ENCODE measurements at places on chromosomes 3 and 15.

DNA sequence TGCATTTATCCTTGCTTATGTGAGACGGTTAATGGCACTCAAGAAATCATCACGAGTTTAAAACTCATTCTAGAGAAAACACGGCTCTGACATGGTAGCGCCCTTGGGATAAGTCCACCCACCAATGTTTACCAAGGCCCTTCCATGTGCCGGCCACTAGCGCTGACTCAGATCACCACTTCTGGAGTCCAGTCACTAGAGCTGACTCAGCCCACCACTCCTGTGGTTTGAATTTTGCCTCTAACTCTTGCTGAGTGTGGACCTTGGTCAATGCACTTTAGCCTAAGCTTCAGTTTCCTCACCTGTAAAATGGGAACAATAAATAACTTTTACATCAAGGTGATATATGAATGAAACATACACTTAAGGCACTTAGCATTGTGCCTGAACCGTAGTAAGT is 358.4 kb upstream of the PROK2 start:
- no peak for DNase-seq

DNA sequence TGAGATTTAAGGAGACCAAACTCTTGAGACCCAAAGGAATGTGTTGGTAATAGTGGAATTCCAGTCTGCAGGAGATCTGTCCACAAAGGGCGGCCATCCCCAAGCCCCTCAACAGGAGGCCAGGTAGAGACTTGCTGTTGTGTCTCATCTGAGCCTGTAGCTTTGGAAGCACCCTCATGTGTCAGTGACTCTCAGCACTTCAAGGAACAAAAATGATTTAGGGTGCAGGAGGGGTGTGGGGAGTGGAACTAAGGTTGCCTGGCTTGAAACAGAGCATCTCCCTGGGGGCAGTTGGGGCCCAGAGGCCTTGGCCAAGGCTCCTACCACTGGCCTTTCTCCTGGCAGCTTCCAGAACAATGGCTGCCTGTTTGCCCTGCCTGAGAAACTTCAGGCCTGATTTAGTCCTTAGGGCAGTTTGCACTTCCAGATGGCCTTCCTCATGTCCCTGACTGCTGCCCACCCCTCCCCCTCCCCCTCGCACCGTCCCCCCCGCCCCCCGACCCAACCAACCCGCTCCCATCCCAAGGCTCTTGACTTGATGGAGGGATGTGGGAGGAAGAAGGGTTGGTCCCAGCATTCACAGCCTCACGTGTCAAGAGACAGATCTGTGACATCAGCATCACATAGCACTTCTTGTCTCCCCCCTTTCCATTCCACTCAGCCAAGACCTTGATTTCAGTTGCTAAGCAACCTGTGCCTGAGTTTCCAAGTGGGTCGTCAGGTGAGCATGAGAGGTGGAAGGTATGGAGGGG is 77.1 kb downstream of the CORO2B start:
- DNase-seq: no peak

DNA sequence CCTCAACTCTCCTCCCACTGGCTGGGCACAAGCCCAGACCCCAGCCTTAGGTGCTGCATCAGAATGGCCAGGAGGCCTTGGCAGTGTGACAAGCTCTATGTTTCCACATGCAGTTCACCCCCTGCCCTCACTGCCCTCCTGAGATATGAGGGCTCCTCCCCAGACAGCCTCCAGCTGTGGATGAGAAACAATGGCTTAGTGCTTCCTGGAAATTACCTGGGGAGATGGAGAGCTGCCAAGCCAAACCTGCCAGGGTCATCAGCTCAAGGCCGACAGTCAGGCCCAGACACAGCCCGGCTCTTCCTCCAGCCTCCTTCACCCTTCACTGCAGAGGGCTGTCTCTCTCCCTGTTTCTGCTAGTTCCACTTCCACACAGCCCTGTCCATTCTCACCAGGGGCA is 76.3 kb downstream of the MYLK start:
- DNase-seq: no peak

DNA sequence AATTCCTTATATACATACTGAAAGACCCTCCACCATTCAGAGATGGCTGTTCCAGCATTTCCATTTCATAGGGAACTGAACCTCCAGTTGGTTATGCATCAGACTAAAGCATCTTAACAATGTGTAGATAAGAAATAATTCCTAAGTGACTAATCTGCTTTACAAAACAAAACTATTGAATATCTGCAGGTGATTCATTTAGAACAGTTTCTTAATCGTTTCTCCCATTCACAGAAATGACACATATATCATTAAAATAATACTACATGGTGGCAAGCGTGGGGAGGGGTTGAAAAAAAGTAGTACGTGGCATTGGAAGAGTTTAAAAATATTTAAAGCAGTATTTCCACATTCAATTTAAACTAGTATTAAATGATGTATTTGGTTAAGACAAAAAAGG is 19.5 kb downstream of the COPS2 start:
- DNase-seq: no peak

DNA sequence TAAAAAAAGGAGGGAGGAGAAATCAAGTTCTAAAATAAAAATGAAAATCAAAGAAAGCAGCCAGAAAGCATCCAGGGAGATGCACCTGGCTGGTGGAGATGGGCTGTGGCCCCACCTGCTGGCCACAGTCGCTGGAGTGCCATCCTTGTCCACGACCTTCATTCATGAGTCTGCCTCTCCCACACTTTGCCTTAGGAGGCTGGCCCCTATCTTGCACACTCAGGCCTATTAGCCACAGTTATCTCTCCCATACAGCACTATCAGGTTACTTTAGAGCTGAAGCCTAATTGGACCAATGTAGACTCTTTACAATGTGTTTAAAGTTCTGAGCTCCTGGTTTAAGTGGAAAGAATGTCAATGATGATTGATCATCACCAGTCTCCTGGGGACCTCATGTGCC is 392.0 kb upstream of the RORA start:
- DNase-seq: peak; percentile 73

DNA sequence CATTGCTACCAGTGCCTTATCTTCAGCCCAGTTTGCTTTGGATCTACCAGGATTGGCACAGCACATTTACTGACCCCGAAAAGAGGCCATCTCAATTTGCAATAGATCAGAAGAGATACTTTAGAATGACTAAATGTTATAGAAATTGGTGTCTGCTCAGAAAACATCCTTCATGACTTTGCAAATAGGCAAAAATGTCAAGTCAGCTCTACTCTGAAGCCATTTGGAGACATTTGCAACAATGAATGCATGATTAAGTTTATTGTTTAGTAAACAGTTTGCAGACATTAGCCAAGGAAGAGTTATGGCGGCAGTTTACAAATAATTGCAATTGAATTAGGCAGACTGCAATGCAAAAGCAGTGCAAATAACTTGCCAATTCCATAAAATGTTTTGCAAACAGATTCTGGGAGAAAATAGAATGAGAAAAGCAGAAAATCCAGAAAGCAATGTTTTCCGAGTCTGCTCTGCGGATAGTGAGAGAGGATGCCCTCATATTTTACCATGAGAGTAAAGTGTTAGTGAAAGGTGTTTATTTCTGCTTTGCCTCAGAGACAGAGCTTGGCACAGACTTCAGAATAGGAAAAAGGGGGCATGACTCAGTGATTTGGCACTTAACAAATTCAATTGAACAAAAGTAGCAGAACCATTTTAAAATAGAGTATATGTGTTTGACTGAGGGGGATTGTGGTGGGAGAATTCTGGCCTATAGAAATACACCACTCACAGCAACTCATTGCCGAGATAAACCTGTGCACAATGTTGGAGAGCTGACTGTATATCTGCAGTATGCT is 334.9 kb upstream of the NR2F2 start:
- no peak for DNase-seq

DNA sequence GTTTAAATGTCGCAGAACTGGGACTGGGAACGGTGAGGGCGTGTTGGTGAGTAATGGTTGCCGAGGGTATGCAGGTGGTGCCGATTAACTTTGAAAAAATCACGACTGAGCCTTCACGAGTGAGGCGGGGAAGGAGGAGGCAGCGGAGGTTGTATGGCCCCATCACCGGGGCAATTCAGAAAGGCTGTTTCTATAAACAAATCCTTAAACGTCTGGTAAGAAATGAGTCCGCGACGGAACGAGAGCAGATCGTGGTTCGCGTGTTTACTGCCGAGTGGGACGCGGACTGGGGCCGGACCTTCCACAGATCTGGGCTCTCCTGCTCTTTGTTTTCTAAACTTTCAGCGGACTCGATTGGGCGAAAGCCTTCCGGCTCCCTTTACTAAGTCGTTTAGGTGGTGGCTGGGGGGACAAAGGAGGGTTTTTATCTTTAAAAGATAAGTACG is 2.7 kb downstream of the IGF1R start:
- peak; percentile 24 for DNase-seq

DNA sequence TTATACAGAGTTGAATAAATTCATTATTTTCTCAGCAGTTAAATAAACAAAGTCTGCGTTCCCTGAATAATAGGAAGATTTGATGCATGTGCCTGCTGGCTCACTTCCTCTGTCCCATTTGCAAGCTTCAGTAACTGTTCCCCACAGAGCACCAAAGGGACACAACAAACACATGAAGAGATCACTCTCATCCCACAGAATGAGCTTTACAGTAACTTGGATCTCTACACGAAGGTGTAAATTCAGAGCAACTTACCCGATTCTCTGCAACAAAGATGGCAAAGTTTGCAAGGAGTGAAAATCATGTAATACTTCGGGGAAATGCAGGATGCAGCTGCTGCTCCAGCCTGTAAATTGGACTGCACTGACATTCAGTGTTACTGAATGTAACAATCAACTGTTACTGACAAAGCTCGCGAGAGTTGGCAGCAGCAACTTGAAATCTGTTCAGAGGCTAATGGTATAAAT is at the start of gene BCHE:
BCHE (minus strand) TSS at position 366 of the 468 bp plus-strand sequence. CDS start 6,390 bp downstream, outside the sequence.
- DNase-seq: peak; percentile 81

DNA sequence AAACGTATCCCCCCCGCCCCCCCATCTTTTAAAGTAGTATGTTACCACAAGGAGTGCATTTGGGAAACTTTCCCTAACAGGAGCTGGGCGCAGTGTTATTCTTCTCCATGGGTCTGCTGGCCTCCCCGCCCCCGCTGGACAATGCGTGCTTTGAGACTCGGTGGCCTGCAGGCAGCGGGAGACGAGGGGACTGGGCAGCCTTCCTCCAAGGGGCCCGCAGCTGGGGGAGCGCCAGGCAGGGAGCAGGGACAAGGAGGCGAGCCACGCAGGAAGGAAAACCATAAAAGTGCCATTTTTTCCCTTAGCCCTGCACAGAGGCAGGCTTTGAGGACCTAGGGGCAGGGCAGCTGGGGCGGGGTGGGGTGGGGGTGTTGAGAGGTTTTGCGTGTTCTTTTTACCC is 14.1 kb downstream of the SOX2 start:
- no peak for DNase-seq

DNA sequence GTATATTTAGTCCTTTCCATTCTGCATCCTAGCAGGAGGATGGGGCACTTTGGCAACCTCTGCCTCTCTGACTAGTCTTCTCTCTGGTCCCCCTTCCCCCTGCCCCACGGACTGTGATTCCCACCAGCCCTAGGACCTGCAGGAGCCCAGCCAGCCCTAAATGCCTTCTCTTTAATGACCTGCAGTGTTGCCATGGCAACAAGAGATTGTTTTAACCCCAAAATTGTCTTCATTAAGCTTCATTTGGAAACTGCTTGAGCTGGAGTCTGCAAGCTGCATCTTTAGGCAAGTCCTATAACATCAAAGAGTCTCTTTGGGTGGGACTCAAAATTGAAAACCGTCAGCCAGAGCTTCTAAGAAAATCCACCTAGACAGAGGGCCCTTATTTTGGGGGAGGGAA is 59.7 kb upstream of the ANKRD34C start:
- no peak for DNase-seq

- DNase-seq: no peak
Measured at GRCh38 chr3:47296562-47297302, 14.0 kb downstream of the KLHL18 start.

- peak; percentile 27 for DNase-seq
Measured at GRCh38 chr3:41198526-41198925, 779 bp upstream of the CTNNB1 start.

DNA sequence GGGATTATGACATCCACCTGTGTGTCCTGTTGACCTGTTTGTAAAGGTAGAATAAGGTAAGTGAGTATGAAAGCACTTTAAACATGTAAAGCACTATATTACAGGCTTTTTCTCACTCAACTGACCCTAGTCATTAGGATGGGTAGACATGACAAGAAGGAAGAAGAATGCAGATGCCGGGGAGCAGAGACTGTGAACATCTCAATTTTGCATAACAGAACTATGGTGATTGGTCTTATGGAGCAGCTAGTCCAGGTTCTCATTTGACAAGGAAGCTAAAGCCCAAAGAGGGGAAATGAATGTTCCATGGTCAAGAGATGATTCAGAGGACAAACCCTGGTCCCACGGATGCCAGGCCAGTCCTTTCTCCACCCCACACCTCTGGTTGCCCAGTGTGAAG is 200.1 kb upstream of the BCL6 start:
- no peak for DNase-seq

DNA sequence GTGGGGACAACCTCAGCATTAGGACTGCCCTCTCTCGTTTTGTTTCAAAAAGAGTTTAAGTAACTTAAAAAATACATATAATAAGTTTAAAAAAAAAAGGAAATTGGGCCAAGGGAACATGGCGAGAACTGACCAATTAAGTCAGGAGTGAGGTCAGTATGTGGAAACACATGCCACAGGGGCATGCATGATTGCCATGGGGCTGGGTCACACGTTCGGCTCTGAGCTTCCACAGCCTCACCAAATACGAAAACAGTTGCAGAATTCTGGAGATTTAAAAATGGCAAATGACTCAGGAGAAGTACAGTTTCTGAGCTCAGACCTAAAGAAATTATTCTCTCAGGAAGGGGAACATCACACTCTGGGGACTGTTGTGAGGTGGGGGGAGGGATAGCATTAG is 24.1 kb downstream of the PDE8A start:
- no peak for DNase-seq

- DNase-seq: no peak
Measured at GRCh38 chr3:157225001-157225400, 65.1 kb upstream of the CCNL1 start.

DNA sequence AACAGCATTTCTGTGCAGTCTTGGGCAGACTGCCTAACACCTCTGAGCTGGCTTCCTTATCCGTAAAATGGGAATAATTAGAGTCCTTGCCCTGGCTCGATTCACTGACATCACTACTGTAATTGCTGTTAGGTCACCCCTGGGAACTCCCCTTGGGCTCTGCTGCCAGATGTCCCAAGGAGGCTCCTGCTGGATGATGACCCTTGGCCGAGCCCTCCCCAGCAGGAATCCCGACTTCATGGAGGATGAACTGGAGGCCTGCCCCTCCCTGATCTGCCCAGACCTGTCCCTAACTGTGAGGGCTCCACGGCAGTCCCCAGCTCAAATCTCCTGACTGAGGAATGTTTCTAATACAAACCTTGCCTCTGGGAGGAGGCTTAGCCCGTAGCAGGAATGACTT is 18.0 kb downstream of the ESYT3 start:
- no peak for DNase-seq

- DNase-seq: no peak
Measured at GRCh38 chr3:121809249-121809648, 25.6 kb downstream of the IQCB1 start.

DNA sequence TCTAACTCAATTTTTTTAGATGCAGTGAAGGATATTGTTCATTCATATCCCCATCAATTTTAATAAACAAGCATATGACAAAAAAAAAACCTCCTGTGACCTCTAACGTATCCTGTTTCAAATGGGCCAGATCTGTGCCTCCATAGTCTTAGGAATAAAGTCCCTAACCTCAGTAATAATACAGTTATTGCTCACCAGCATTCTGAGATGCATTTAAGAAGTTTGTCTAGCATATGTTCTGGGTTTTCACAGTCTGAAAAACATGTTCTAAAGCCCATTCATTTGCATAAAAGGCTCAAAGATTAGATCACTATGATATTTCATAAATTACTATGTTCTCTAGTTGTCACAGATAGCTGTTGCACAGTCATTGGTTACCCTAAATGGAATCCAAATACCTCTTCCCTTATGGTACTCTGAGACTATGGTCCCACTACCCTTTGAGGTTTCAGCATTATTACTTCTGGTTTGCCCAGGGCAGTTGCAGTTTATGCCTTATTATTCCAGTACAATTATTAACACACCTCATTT is 190.1 kb downstream of the ZIC4 start:
- no peak for DNase-seq
